ENCODE measurements at places on chromosomes 3 and 15.

DNA sequence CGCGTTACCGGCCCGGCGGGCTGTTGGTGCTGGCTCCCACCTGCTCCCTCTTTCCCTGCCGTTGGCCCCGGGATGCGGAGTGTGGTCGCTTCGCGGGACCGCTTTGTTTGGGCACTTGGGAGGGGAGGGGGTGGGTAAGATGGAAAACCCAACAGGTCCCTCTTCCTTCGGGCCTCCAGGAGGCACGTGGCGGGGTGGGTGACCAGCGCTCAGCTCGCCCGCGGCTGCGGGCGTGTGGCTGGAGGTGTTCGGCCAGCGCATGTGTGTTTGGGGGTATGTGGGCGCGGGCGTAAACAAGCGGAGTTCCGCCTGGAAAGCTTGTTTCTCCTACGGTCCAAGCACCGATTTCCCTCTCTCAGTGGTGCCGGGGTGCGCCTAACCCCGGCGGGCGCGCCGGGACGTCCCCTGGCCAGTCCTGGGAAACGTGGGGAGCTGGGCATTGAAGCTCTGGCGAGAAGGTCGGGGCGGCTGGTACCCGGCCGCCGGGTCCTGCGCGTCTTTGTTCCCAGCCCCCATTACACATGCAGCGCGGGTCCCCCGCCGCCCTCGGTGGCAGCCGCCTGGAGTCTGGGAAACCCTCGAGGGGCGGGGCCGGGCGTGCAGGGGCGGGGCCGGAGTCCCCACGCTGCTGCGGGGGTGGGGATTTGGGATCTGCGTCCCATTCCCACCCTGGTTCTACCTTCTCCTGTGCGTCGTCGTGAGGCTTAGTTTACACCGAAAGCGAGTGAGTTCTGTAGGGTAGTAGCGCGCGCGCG is 1.4 kb downstream of the ACVR2B start:
- DNase-seq: peak; percentile 87

GRCh38 chr3:31490502-31490901 is 42.2 kb upstream of the STT3B start:
- no peak for DNase-seq

- DNase-seq: no peak
Observed at GRCh38 chr3:133136114-133137041, 98.2 kb downstream of the TMEM108 start.

DNA sequence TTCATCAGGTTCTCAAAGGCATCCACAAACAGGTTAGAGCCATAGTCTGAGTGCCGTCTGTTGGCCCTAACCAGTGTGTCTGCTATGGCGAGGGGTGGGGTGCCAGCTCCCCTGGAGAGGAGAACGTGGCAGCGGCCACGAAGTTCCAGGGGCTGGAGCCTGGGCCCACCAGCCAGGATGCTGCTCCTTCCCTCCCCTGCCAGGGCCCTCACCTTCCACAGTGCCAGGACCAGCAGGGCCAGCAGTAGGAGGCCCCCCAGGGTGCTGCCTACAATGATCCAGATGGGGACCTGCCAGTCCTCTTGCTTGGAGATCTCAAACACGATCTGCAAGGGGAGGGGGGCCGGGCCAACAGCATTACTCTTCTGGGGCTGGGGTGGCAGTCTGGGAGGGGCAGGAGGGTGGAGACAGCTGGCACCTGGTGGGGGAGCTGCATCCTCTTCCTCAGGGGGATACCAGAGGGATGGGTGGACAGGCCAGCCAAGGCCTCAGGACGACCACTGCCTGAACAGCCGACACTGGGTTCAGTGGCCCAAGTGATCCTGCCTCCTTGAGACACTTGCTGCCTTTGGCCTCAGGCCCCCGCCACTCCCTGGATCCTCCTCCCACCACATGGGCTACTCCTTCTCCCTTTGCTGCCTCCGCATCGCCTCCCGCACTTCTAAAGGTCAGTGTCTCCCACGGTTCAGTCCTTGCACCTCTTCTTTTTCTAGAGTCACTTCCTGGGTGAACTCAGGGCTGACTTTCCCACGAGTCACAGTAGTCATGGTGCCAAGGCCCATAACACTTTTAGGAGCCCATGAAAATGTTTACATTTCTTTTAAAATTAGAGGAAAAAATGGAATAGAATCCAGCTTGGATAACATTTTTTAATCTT is 26.3 kb downstream of the FEM1B start:
- DNase-seq: no peak

DNA sequence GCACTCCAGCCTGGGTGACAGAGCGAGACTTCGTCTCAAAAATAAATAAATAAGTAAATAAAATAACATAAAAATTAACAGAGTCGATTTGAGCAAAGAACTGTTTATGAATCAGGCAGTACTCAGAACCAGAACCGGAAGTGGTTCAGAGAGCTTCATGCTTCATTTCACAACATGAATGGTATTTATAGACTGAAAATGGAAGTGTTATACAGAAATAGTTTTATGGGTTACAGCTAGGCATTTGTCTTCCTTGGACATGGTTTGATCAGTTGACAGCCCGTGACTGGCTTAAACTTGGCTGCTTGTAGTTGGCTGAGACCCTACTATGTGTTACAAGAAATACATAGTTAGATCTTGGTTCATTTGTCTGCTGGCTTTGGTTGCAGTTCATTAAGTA is 216.0 kb upstream of the MCTP2 start:
- no peak for DNase-seq

DNA sequence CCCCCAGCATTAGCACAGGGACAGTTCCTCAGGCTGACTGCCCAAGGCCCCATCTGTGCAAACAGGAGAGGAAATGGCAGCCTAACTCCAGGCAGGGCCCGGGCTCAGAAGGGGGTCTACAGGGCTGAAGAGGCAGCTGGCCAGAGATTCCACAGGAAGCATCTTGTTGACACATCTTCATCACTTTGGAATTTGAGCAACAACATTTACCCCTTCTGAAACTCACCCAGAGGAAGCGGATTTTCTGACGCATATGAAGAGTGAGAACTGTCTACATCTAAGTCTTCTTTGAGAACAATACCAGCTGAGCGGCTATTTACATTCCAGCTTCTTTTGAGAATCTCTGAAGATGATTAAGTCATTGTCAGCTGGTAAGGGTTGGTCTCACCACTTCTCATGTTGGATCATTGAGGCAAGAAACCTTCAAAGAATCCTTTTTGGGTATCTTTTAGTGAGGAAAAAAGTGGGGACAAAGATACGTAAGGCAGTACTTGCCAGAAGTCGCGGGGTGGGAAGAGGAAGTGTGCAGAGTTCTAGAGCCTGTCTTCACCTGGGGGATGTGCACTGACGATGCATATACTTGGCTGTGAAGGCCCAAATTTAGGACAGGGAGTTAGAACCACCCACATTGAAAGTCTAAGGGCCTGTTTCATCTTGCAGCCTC is 25.4 kb upstream of the SRP14 start:
- no peak for DNase-seq

DNA sequence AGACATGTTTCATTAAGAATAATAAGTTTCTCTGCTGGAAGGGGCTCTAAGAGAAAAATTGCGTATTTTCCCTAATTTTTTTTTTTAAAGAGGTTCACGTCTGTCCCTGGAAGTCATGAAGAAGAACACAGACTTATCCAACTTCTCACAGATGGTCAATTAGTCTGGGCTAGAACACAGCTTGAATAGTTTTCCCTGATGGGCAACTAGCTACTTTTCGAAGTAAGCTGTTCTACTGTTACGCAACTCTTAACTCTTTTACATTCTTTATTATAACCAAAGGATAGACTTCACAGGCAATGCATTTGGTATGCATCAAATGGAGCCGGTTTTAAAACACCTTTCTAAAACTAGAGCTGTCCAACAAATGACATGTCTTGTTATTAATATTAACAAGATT is 144.2 kb upstream of the TNIK start:
- no peak for DNase-seq

DNA sequence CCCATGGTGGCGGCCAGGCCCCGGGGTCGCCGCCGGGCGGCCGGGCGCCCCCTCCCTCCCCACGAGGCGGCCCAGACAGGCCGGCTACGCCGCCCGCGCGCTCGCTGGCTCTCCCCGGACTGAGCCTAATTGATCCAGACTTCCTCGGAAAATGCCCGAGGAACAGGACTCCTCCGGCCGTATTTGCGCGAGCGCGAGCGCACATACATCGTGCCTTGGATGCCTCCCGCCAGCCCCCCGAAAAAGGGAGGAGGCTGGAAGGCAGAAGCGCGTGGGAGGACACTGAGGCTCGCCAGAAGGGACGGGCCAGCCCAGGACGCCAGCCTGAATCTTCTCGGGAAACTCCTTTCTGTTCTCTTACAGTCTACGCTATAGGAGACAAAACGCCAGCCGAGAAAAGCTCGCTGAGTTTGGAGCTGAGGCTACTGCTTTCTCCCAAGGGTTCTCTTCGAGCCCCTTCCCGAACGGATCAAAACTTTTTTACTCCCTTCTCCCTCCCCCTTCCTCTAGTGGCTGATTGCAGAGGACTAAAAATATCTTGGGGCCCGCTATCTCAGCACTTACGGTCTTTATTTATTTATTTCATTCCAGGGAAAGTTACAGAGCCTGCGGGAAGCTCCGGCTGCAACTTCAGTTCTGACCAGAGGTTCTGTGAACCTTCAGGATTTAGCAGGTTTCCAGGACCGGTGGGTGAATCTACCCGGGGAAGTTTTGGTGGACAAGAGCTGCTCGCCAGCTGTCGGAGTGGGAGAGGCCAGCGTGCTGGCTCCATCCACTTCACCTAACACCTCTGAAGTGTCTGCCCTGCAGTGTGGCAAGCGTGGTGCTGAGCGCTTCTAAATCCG is at the start of gene PDZRN3:
TSS of gene PDZRN3 (minus strand) at position 121 of the 845 bp plus-strand sequence.
- DNase-seq: peak; percentile 61

GRCh38 chr15:96093063-96093462 is 237.4 kb upstream of the NR2F2 start:
- no peak for DNase-seq

- DNase-seq: no peak
Observed at GRCh38 chr15:94400526-94401298, 169.4 kb downstream of the MCTP2 start.

DNA sequence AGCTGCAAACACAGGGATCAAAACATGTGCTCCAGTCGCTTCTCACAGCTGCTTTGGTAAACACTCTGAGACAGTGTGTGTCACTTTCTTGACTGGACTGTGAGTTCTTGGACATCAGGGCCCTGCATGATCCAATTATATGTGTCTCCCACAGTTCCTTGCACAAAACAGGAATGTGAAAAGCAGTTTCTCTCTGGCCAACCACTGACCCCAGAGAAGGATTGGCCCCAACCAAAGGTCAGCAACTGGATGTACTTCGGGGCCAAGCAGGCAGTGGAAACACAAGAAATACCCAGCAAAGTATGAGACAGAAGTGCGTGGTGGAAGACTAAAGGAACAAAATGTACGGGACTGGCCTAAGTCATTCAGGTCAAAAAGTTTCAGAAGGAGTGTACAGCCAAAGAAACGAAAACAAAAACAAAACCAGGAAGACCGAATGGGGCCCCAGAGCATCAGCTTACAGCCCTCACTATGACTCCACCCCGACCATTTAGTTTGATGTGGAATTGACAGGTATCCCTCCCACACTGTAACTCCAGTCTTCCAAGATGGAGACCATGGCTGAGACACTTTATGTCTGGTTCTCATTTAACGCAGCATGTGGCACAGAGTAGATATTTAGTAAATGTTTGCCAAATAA is 76.7 kb upstream of the LPP start:
- DNase-seq: no peak

- DNase-seq: no peak
Observed at GRCh38 chr3:34725774-34726173, 913.6 kb upstream of the ARPP21 start.

DNA sequence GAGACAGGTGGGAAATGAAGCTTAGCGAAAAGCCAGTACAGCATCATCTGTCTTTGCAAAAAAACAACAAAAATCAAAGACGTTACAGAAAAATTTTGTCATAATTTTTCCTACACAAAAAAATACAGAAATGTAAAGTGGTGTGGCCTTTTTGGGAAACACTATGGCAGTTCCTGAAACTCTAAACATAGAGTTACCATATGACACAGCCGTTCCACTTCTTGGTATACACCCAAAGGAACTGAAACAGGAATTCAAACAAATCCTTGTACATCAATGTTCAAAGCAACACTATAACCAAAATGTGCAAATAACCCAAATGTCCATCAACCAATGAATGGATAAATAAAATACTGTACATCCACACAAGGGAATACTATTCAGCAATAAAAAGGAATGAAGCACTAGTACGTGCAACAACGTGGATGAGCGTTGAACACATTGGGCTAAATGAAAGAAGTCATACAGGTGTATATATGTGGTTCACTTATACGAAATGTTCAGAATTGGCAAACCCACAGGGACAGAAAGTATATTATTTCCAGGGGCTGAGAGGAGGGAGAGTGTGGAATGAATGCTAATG is 46.8 kb downstream of the GLB1 start:
- no peak for DNase-seq

GRCh38 chr15:60673918-60674558 is 195.1 kb upstream of the ICE2 start:
- peak; percentile 69 for DNase-seq

GRCh38 chr3:81911221-81911620 is 149.8 kb upstream of the GBE1 start:
- DNase-seq: no peak

DNA sequence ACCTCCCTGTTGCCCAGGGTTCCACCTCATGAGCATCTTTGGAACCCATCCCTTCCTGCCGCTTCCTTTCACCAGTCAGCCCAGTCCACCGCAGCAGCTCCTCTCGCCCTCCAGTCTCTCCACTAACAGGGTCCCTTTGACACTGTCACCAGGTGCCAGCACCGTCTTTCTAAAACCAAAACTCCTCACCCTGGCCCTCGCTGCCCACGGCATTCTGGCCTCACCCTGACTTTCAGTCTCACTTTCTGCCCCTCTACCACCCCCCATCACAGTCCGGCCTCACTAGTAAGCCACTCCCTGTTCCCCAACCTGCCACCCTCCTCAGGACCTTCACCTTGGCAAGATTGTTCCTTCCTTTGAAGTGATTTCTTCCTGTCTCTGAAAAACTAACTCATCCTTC is 4.2 kb downstream of the PPCDC start:
- DNase-seq: no peak

DNA sequence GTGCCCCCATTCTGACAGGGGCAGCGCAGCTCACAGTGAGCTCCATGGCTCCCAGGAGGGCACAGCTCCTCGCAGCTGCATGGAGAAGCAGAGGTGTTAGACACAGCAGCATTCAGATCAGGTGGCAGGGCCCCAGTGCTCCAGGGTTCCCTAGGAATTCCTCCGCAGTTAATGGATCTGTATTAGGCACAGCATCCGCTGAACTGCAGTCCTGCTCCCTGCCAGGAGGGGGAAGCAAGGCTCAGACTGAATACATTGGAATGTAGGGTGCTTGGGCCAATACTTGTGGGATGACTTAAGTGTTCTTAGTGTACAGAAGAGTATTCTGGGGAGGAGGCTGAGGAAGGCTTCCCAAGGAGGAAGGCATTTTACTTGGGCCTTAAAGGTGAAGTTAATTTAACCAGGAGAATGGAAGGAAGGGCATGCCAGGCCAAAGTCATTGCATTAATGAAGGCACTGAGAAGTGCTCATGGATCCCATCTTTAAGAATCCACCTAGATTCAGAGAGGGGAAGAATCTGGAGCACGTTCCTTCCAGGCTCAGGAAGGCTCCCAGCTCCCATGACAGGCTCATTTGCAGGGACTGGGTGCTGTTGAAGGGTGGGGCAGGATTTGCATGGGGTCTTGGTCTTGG is 111.6 kb downstream of the RAB11A start:
- DNase-seq: peak; percentile 61

GRCh38 chr3:59813148-59813538 is 763.3 kb upstream of the CFAP20DC start:
- DNase-seq: no peak
